ENCODE measurements at places on chromosomes 1 and 21.

- DNase-seq = no peak
These were observed 54.3 kb upstream of the CD1D start for GRCh38 chr1:158126425-158126824.

GRCh38 chr1:116359060-116359830 lies 13.8 kb upstream of the ATP1A1 start:
- no peak for DNase-seq

- DNase-seq = no peak
These were observed 448.6 kb downstream of the SETD4 start for GRCh38 chr21:35611708-35612132.

DNA sequence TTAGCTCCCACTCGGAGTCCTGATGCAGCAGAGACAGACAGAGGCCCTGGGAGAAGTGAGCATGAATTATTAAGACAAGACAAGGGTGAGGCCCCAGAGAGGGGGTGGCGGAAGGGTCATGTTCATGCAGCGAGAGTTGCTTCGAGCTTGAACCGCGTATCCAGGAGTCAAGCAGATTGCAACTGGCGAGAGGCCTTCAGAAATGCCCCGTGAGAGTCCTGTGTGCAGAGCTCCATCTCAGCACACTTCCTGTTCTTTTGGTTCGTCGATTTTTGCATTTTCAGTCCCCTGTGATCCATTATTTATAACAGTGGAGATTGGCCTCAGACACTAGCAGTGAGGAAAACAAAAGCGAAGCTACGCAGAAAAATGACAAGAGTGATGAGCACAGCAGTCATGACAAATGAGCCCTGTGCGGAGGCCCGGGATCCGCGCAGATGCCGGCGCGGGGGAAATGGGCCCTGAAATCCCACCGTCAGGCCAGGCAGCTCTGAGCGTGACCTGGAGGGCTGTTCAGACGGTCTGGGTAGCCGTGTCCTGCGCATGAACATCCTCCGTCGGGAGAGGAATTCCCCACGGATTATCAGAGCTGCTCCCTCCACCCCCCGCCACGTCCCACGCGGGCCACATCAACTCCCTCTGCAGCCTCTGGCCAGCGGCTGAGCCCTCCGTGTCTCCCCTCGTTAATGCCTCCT lies 15.0 kb downstream of the PDE9A start:
- DNase-seq = no peak

DNA sequence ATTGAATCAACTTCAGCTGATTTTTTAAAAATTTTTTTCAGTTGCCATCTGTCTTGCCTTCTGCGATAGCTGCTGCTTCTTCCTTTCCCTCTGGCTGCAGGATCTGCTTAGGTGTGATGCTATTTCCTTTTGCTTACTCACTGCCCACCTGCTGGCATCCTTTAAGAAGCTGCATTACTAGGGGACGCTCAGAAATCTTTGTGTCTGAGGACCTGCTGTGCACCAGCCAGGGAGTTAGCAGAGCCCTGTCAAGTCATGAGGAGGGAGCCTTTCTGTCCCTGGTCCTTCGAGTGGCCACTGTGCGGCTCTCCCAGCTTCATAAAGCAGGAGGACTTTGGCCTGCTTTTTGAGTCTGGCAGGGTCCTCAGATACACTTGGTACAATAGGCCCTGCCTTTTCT lies 327.8 kb downstream of the USH2A start:
- peak; percentile 55 for DNase-seq

DNA sequence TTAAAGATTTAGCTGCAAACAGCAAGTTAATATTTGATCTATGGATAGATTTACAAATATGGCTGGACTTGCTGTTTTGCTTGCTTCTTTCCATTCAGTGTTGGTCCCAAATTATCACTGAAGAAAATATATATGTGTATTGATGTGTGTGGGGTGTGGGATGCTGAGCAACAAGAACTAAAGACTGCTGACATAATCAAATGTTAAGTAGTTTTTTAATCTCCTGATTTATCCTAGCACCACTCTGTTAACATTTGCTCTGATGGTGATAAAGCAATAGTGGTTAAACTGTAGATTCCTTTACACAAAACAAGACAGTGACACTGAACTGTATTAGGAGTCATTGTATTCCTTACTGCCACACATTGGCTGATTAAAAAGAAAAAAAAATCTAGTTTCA lies 1023.5 kb upstream of the B3GALT2 start:
- no peak for DNase-seq

- DNase-seq = no peak
These were observed 53.0 kb downstream of the VANGL1 start for GRCh38 chr1:115694805-115695204.

- DNase-seq = no peak
These were observed 137.5 kb downstream of the HS2ST1 start for GRCh38 chr1:87051965-87052364.

- peak; percentile 85 for DNase-seq
These were observed 55.8 kb downstream of the SLC45A1 start for GRCh38 chr1:8373581-8374241.

DNA sequence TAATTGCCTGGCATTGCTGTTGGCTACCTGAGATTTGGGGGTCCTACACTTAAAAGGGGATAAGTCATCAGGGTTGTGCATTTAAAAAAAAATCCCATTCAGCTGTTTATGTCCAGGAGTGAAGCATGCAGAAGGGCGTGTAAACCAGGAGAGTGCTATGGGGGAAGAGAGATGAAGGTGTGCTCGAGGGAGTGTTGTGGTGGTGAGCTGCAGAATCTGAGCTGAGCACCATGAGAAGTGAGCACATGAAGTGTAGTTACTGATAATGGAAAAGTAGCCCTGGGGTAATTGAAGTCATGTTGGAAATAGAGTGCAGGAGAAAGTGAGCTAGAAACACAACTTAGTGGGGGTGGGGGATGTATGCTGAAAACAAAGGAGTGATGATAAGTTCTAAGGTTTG lies 705 bp downstream of the FCRL1 start:
- DNase-seq = no peak

Data from NCI-H82 (cell line).